Activated T-helper 1 cell treated with anti-CD3 and anti-CD28 coated beads, Interleukin-2, amount 50 U/mL, for 16 hours (primary cell): ENCODE measurements at places on chromosomes 2 and 18.

- DNase-seq: no peak
Observed at GRCh38 chr18:9405977-9406376, 69.3 kb upstream of the RALBP1 start.

- no peak for DNase-seq
Observed at GRCh38 chr18:44803019-44803650, 122.4 kb downstream of the SETBP1 start.

DNA sequence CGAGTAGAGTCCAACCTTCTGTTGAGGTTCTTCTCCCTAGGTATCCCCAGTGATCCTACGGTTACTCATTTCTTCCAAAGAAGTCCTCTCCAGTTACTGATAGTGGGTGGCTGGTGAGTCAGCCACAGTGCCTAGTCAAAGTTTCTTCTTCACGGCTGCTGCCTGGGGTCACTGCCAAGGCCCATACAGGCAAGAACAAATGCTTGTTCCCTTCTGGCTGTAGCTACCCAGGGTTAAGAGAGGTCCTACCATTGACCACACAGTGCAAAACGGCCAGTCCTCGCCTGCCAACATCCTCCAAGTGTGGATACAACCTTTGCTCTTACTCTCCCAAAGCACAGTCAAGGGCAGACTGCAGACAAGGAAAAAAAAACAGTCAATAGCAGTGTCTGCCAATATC lies 2.9 kb upstream of the PTPN4 start:
- no peak for DNase-seq

GRCh38 chr2:33074197-33074596 lies 127.4 kb downstream of the LTBP1 start:
- DNase-seq: no peak

- DNase-seq: no peak
Observed at GRCh38 chr2:169275696-169276444, 86.5 kb downstream of the LRP2 start.

DNA sequence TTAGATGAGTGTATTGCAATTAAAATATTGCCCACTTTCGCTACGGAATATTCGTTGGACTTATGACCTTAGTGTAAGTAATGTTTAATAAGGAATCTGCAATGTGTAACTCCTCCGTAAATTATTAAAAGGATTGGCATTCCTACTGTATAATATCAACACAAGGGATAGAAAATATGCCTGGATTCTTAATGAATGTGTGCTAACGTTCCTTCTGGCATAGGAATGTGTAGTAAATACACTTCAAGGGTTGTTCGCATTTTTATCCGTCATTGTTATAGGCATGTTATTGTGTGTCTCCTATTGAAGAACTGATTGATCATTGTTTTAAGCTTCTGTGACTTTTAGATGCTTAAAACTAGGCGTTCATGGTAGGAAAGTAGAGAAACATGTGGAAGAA lies 134.5 kb downstream of the NEDD4L start:
- DNase-seq: no peak

DNA sequence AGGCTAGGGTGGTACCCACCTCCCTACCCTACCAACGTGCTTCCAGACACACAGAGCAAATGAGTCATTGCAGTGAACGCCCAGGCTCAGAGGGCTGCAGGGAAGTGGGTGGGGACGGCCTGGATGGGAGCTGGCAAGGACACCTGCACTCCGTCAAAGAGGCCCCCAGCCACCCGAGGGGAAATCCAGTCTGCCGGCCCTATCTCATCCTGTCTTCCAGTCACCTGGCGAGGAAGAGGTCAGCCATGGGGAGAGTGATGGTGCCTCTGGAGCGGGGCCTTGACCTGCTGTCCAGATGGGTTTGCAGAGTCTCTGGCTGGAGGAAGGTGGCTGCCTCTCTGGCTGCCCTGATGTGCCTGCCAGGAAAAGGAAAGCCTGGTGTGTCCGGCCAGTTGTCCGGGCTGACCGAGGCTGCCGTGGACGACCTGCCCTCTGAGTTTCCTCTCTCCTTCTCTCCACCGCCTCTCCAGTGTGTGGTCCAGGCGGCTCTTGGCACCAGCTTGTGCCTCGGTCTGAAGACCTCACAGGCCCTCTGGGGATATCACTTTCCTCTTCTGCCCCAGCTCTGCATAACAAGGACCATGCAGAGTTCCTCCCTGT lies 209.7 kb upstream of the COPS8 start:
- DNase-seq: no peak

GRCh38 chr2:122136056-122136455 lies 380.6 kb downstream of the TSN start:
- DNase-seq: no peak

- no peak for DNase-seq
Observed at GRCh38 chr18:8942021-8942908, 160.2 kb upstream of the NDUFV2 start.

- no peak for DNase-seq
Observed at GRCh38 chr2:241894056-241894641, 24.6 kb downstream of the RTP5 start.

GRCh38 chr2:207248702-207249377 lies 83.1 kb upstream of the KLF7 start:
- DNase-seq: no peak

- DNase-seq: no peak
Observed at GRCh38 chr2:212842544-212843185, 304.1 kb upstream of the ERBB4 start.

DNA sequence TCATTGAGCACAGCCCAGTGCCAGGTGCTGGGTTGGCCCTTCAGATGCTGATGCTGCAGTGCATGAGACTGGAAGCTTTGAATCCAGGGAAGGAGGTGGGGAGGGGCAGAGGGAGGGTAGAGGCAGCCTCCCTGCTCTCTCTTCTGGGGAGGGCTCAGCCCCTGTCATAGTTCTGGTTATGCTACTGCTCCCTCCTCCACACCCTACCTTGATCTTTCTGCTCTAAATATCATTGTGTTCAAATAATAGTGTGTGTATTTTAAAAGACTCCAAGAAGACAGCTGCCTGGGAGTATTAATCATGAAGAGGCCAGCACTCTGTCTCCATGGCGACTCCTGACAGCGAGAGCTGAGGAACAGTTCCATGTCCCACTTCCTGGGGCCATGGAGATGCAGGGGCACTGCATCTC lies 3.8 kb upstream of the EGR4 start:
- DNase-seq: no peak

- DNase-seq: no peak
Observed at GRCh38 chr2:40344364-40344763, 107.5 kb downstream of the SLC8A1 start.

DNA sequence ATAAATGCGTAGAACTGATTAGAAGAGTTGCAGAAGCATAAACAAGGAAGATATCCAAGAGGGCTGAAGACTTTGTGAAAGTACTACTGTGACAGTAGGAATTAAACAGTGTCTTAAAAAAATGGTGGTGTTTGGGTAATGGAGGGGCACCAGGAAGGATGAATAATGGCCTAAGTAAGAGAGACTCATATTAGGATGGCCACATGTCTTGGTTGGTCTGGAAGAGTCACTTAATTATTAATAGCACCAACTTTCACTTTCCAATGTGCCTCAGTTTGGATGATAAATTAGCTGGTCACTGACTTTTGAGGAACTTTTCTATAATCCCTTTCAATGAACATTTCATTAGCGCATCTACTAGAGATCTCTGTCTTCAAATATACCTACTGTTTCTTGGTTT lies 372.2 kb downstream of the NYAP2 start:
- DNase-seq: no peak

GRCh38 chr2:223465793-223466192 lies 136.4 kb downstream of the SCG2 start:
- no peak for DNase-seq

DNA sequence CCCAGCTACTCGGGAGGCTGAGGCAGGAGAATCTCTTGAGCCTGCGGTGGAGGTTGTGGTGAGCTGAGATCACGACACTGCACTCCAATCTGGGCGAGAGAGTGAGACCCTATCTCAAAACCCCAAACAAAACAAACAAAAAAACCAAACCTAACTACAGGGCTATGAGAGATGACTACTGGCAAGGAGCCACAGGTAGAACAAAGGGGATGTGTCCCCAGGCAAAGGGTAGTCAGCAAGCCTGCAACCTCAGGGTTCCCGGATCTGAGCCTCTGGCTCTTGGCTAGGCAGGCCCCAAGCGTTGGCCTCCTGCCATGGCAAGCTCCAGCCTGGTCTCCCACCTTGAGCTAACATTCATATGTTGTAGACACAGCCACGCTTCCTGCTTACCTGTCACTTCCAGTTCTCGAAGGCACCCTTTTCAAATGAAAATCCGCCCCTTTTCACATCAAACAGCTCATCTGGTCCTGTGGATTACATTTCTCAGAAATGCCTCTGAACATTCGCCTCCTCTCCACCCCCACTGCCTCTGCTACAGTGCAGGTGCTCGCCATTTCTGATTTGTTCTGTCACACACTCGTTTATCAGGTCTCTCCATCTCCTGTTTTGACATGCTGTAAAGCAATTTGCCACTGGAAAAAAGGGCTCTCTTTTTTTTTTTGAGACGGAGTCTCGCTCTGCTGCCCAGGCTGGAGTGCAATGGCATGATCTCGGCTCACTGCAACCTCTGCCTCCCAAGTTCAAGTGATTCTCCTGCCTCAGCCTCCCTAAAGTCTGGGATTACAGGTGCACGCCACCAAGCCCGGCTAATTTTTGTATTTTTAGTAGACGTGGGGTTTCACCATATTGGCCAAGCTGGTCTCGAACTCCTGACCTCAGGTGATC lies 13.1 kb upstream of the ACTR3 start:
- peak; percentile 20 for DNase-seq

DNA sequence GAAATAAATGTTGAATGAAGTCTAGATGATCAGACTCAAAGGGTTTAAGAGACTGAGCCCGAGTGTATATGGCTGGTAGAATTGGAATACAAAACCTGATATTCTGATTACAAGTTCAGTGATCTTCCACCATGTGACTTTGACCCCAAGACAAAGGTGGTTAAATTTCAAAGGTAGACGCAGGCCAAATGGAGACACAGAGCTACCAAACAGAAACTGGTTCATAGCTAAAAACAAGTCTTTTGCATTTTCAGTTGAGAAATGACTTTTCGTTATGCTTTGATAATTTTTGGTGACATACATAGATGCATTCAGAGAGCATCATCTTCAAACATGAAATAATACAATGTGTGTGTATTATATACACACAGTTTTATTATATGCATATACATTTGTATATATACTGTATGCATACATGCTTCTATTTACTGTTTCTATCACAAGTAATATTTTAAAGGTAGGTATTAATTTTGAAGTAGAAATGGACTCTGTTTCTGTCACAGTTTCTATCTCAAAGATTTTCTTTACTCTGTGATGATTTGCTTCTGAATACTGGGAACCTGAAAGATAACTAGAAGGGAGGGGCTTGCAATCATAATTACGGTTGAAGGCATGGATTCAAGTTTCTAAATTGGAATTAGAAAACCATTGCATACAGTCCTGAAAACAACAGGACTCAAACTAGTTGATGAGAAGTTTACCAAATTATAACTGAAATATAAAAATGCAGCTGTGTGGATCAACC lies 142.3 kb downstream of the ABCA12 start:
- no peak for DNase-seq

DNA sequence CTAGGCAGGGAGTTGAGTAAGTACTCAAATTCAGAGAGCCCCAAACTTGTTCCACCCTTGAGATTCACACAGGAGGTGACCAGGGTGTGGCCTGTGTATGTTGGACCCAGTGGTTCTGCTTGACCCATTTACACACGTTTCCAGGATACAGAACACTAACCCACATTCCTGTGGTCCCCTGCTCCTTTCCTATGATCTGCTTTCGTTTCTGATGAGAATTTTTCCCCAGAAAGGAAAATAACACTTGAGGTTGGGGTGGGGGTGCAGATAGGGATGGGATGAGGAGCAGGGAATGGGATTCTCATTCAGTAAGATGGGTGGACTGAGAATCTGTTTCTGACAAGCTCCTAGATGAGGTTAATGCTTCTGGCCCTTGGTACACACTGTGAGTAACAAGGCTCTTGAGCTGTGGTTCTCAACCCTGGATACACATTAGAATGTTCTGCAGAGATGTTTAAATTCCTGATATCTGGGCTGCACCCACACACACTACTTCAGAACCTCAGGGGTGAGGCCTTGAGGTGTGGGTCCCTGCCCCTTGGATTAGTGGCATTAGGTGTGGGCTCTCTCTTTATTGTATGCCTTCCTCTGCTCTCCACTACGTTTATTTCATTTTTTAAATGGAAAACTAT lies 58.4 kb downstream of the TPGS2 start:
- no peak for DNase-seq

- no peak for DNase-seq
Observed at GRCh38 chr2:220445429-220446105, 818.1 kb downstream of the SLC4A3 start.

GRCh38 chr2:11377928-11378545 lies 33.6 kb upstream of the ROCK2 start:
- DNase-seq: no peak

GRCh38 chr2:218877891-218878290 lies 2.8 kb upstream of the WNT10A start:
- no peak for DNase-seq

DNA sequence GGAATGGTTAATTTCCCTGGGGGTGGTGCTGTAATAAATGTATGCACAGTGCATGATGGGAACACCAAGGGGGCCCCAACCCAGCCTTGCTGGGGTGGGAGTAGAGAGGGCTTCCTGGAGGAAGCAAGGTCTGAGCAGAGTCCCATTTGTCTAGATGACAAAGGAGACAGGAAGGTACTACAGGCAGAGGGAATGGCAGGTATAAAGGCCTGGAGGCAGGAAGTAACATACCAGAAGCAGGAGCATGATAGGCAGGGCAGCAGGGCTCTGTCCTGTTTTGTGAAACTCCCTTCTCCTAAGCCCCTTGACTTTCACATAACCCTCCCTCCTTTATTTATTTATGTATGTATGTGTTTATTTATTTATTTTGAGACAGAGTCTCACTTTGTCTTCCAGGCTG lies 3.9 kb downstream of the GMPPA start:
- DNase-seq: no peak

DNA sequence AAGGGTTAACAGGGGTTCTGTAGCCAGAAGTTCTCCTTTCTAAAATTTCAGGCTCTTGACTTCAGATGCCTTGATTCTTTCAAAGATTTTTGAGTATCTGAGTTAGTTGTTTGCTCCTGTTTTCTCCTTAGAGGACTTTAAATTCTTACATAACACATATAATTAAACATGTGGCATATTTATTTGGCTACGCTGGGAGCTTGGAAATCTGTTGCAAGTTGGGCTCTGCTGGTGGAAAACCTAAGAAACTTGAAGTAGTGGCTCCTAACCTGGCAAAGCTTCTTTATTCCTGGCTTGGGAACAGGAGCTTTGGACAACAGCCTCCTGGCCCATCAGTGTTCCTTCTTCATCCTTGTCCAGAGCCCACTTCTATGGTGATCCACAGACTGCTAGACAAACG lies 72.6 kb downstream of the VIT start:
- no peak for DNase-seq

DNA sequence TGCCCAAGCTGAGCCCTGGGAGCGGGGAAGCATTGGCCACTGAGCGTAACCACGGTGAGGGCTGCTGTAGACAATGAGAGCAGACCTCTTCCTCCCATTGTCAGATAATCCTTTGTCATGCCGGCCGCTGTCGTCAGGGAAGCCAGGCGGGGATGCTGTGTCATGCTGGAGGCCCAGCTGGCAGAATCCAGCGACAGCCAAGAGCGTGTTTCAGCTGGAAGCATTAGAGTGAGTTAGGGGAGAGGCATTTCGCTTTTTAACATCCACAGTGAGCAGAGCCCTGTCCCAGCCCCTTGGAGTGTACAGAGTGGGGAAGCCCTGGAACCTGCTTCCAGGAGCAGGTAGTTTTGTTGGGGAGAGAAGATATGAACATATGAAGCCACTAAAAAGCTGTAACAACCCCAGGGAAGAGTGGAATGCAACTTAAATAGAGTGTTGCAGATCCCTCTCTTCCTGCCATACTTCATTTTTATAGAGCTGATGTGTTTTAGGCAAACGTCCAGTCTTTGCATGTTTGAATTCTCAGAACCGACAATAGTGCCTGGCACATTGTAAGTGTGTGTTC lies 7.0 kb downstream of the CTIF start:
- no peak for DNase-seq
